ENCODE measurements at places on chromosomes 3 and 15. TPM values are rescaled to one million over a fixed set of nuclear protein-coding genes. Genes with fewer than 3 reads are reported as not detected.
A peak's percentile ranks its signal among the peaks of the same experiment; 100 is the strongest.

DNA sequence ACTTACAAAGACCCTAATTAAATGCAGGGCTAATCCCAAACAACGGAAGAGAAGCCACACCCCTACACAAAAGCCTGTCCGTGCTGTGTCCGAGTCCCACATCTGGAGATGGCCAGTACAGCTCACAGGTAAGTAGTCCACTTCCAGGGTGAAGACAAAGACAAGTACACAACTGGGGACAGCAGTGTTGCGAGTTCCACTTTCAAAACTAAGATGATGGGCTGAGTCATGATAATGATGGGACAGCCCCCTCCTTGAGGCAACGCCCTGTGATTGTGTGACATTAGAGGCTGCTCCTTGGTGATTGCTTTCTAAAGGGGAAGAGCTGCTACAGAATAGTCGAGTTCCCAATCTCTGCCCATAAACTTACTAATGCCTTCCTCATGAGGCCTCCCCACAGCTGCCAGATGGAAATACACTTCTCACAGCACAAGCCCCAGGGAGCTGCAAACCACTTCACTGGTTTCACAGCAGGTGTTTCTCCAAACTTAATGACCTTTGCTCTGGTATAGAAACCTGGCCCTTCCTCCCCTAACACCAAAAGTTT, 27.6 kb downstream of the RFT1 start:
- H3K36me3 ChIP-seq: peaks cover 4% of the 10 kb centered on the region
- no peak overlapping the region for H3K4me3 ChIP-seq
- DNase-seq: no peak
- no peaks in the 10 kb centered on the region for H3K4me1 ChIP-seq
- H3K27me3 ChIP-seq: no peaks in the 10 kb centered on the region

DNA sequence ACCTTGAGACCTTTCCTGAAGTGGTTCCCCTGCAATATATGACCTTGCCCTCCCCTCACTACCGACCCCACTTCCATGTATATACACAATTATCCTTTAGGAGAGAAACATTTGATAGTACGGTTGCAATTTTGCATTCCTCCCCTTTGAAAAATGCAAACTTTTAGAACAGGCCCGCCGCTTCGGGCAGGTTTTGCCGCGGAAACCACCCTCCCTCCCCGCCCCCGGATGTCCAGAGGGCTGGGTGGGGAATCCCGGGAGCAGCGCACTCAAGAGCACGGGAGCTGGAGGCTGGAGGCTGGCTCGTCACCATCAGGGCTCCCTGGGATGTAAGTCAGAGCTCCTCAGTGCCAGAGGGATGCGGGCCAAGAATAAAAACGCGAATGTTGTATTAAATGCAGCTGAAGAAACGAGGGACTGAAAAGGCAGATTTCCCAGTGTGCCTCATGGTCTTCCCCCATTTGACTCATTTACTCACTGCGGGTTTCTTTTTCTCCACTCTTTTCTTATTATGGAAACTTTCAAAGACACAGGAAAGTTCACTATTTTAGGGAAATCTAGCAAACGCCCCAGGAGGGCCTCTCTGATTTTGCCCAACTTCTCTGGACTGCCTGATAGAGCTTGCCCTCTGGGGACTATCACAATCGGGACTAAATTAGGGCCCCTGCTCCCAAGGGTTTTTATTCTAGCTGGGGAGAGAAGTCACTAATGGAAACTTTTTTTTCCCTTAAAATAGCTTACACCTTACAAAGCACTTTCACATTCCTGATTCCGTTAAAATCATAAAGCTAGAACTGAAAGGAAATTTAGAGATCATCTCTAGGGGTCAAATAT, 2.9 kb upstream of the USP3 start:
- H3K36me3 ChIP-seq: no peaks in the 10 kb centered on the region
- H3K4me3 ChIP-seq: peak overlapping the region; percentile 42

Gene SPINT1
- 3.8 TPM for total RNA-seq

Gene RGMA
- 0.31 TPM for total RNA-seq

- no peak overlapping the region for H3K4me3 ChIP-seq
- H3K4me1 ChIP-seq: no peaks in the 10 kb centered on the region
- H3K27me3 ChIP-seq: no peaks in the 10 kb centered on the region
- H3K36me3 ChIP-seq: no peaks in the 10 kb centered on the region
- DNase-seq: no peak
Measured at GRCh38 chr15:96402403-96402802, 71.9 kb downstream of the NR2F2 start.

Measured in right lobe of liver (tissue), 6 donors.